CD4-positive, alpha-beta T cell (primary cell): ENCODE measurements at places on chromosomes 7 and 10. TPM values are rescaled to one million over a fixed set of nuclear protein-coding genes. Genes with fewer than 3 reads are reported as not detected.

GRCh38 chr7:157652161-157652953, 315.6 kb downstream of the DNAJB6 start:
- DNase-seq = no peak

- DNase-seq = no peak
Observed at GRCh38 chr7:29557954-29558353, 5.7 kb upstream of the PRR15 start.

DNA sequence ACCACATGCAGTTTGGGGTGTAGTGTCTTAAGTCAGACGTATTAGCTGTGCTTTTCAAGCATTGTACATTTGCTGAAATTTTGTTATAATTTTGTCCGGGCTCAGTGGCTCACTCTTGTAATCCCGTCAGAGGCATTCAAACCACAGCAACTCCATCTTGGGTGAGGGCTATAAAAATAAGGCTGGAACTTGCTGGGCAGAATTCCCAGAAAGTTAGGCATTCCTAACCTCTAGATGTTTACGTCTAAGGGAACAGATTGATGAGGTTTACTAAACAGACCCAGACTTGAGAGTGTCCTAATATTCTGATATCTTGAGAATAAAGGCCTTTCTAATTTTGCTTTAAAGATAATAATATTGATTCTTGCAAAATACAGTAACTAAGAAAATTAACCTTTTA, 957.8 kb downstream of the NXPH1 start:
- no peak for DNase-seq

Gene RGR
- not detected for total RNA-seq

Gene CALHM3
- not detected for total RNA-seq

Gene ZFYVE27
- 60.6 TPM for total RNA-seq

GRCh38 chr10:121076776-121077715, 225.9 kb downstream of the WDR11 start:
- no peak for DNase-seq

Gene TRUB1
- total RNA-seq = 5.9 TPM

DNA sequence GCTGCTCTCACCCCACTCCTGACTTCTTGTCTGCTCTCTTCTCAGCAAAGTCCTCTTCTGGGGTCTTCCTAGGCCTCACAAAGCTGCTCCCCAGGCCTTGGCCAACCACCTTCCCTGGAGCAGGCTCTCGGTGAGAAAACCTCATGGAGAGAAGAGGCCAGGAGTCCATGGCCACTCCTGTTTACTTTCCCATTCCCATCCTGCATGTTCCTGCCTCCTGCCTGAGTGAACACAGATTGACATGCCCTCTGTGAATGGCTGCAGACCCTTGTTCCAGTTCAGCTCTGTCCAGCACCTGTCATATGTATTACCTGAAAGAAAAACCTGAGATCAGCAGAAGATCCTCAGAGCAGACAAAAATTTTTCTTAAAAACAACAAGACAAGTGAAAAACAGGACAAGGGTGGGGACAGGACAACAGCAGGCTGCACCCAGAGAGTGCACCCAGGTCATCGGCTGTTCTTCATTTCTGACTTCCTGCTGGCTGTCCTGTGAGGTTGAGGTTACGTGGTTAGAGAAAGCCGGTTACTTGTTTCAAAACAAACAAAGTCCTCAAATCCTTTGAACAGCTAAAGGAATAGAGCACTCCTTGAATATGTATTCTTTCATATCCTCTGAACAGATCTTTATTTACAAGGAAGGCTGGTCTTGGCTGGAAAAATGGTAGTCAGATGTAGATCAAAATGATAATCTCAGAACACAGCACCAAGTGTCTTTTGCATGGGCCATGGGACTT, 34.0 kb upstream of the DLD start:
- peak; percentile 15 for DNase-seq

Gene CHST3
- not detected for total RNA-seq

GRCh38 chr7:133770863-133771492, 356.2 kb upstream of the LRGUK start:
- no peak for DNase-seq

DNA sequence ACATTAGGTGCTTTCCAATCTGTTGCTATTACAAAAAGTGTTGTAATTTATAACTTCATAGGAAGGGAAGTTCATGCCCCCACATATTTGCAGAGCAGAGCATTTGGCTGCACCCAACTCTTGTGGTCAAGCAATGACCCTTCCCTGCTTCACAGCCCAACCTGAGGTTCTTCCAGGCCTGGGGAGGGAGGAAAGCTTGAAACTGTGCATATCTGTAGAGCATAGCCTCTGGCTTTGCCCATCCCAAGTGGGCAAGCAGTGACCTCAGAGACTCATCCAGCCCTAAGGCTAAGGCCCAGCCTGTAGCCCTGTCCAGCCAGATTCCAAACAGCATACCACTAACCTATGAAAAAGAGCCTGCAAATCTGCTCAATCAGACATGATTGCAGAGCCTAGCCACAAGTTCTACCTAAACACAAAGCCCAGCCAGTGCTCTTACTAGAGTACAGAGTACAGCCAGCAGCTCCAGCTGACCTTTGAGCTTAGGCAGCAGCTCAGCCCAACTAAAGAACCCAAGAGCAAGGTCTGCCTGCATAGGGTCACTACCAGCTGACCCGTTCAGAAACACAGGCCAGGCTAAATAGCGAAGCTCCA, 14.4 kb upstream of the GSTK1 start:
- no peak for DNase-seq

Gene SEPTIN14
- not detected for total RNA-seq

Gene MDFIC
- total RNA-seq = 25.9 TPM

DNA sequence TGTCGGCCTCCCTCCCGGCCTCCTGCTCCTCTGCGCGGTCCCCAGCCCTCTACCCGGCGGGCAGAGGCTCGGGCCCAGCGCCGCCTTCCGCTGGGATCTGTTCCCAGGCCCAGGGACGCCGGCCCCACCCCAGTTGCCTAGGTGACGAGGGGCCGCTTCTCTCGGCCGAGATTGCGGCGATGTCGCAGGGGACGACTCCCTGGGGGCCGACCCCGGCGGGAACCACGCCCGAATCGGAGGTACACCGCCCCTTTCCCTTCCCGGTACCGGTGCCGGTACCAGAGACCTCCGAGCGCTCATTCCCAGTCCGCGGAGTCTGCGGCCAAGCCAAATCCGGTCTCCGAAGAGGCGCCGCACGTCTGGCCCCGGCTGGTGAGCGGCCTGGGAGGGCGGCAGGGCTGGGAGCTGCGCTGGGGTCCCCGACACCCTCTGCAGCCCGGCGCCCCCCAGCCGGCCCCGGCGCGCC, at the start of gene CABCOCO1:
TSS of gene CABCOCO1 (plus strand) at position 136 of the 466 bp plus-strand sequence. CDS start at position 180, 44 bp downstream.
- no peak for DNase-seq

Gene EMX2
- not detected for total RNA-seq

DNA sequence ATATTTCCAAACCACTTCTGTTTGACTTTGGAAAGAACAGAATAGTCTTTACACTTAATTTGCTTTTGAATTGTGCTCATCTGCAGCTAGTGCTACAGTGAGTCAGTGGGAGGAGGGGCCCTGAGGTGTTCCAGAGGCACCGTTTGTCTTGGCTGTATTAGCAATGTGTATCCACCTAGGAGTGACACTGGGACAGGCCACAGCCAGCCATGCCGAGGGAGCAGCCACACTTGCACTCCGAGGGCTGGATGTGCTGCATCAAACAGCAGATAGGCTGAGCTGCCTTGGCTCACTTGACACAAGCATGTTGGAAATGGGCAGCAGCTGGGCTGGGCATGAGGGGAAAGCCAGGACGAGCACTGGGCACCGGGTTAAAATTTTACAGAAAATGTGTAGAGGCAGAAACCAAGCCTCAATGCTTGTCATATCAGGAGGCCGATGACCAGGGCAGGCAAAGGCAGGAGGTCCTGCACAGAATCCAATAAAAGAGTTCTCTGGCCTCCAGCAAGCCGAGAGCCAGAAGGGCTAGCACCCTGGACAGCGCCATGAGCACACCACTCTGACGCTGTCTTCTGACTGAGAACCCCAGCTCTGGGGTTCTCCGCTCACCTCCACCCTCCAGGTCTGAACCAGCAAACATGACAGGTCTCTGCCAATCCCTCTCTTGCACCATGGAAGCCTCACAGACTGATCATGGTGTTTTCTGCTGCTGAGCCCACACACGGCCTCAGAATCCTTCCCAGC, 163.3 kb downstream of the GRID1 start:
- DNase-seq = no peak

DNA sequence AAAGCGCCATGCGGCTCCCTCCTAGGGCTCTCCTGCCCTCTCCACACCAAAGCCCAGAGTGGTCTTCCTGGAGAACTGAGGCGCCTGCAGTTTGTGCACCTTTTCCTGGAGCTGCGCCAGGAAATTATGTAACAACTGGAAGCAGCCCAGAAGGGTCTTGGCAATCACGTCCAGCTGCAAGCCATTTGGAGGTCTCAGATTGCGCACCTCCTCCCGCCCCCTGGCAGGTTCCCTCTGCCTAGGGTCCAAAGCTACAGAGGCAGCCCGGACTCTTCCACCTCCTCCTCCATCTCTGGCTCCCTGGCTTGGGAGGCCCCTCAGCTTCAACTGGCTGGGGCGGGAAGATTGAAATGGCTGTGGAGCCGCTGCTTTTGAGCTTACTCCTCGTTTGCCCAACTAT, 34.0 kb upstream of the SFTPD start:
- DNase-seq = no peak

Gene BTBD16
- not detected for total RNA-seq

DNA sequence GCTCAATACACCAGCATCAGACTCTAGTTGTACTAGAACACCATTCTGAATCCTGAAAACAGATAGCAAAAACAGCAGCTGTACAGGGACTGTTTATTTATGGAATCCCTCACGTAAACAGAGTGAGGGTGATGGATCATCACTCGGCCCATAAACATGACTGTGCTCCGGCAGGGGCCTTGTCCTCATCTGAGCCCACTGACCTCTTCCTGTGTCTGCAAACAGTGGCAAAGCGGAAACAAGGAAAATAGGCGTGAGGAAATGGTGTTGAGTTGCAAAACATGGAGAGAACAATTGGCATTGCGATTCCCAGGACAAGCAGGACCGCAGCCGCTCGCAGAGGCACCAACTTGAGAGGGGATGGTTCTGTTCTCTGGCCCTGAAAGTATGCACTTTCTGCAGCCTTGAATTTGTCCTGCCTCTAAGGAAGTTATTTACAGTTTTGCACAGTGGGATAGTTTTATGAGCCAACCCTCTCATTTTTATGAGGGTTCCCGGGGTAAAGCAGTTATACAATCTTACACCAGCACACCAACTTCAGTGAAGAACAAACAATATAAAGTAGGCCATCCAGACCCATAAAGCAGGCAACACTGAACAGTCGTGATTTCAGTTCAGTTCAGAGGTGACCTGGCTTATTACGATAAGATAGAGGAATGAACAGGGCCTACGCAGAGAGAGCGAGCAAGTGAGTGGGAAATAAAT, 248.0 kb upstream of the FZD8 start:
- DNase-seq = no peak

DNA sequence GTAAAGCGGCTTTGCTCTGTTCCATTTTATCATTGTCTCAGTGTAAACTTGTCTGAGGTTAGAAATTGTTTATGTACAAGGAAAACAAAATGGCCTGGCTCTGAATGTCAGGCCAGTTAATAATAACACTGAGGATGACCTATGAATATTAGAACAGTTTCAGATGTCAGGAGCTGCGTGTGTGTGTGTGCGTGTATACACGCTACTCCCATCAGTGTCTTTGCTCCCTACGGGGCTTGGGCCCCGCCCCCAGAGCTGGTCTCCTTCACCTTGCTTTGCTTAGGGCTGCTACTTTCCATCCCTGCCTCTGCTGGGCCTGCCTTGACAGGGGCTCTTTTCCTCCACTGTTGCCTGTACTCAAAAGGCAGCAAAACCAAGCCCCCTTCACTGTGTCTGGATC, 142.3 kb upstream of the BET1 start:
- no peak for DNase-seq

Gene OPN1SW
- total RNA-seq = not detected

DNA sequence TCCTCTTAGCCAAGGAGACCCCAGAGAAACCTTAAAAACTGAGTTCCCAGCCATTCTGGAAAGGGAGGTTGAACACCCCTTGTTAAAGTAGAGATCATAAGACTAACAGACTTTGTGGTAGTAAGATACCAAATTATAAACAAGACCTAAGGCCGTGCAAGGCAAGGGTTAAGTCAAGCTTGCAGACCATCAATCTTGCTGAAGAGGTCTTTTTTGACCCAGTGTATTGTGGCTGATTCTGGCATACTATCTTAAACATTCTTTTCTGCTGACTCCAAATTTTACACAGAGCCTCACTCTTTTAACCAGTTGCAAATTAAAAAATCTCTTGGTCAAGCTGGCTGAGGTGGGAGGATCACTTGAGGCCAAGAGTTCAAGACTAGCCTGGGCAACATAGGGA, 1.2 kb upstream of the TBRG4 start:
- no peak for DNase-seq

DNA sequence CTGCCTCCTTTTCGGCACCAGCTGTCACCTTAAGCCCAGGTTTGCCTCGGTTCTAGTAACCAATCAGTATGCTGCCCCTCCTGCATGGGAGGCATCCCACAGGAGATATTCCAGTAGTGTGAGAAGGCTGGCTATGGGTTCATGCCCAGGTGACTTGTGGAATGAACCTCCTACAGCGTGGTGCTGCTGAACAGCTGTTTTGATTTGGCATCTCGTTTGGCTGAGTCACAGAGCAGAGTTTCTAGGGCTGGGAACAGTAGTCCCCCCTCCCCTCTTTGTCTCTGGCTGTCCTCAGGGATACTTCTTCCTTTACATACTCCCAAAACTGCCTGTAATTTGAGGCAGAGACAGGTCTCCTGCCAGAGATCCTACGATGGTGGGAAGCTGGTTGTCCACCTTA, 16.1 kb downstream of the R3HCC1L start:
- DNase-seq = no peak

Gene SORCS1
- total RNA-seq = not detected

- no peak for DNase-seq
Observed at GRCh38 chr10:124004663-124005004, 88.8 kb downstream of the CHST15 start.

- no peak for DNase-seq
Observed at GRCh38 chr7:150806863-150807262, 6.3 kb downstream of the TMEM176A start.

GRCh38 chr7:2002561-2003450, 229.9 kb downstream of the MAD1L1 start:
- DNase-seq = no peak

Gene NCF1
- total RNA-seq = 3.9 TPM

Gene SFMBT2
- total RNA-seq = 42.0 TPM

DNA sequence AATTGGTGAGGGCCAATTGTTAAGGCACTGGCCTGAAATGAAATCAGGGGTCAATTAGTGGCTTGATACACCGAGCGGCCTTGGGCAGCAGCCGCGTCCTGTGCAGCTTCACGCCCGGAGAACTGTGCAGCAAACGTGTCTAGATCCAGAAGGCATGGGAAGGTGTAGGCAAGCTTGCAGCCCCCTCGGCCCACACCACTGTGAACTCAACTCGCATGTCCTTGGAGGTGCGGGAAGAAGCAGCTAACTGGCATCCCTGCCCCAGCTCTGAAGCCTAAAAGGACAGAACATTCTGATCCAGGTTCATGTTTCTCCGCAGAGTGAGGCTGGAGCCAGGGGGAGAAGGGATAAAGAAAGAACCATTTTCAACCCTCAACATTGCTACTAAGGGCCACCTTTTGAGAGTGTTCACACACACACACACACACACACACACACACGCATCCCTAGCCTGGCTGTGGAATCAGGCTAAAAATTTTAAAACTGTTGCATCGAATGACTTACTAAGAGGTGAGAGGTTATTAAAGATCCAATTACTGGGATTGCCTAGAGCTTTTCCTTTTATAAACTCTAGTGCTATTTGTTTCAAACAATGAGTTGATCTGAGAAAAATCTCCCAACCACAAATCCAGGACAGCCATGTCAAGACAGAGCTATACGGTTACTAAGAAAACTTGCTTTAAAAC, 104.0 kb downstream of the PARP12 start:
- DNase-seq = no peak

GRCh38 chr10:71471957-71472365, 75.2 kb downstream of the CDH23 start:
- no peak for DNase-seq

GRCh38 chr7:97971120-97971989, 18.6 kb downstream of the OCM2 start:
- DNase-seq = no peak

Gene PKD2L1
- total RNA-seq = not detected
